ENCODE measurements at places on chromosomes 7 and 10. TPM values are rescaled to one million over a fixed set of nuclear protein-coding genes. Genes with fewer than 3 reads are reported as not detected.

Gene NKX1-2
- total RNA-seq, result 0.59 TPM

Gene SSC4D
- 6.1 TPM for total RNA-seq

Gene SFTPA2
- 0.39 TPM for total RNA-seq

Gene CPA4
- not detected for total RNA-seq

Gene CFAP43
- 0.44 TPM for total RNA-seq

Gene ASB10
- total RNA-seq, result not detected

Gene FBXO24
- total RNA-seq, result 0.49 TPM

Gene UPK3B
- total RNA-seq, result 6.5 TPM

Gene GBX1
- total RNA-seq, result not detected
